ENCODE measurements at places on chromosomes 11 and 22.
A peak's percentile ranks its signal among the peaks of the same experiment; 100 is the strongest.

DNA sequence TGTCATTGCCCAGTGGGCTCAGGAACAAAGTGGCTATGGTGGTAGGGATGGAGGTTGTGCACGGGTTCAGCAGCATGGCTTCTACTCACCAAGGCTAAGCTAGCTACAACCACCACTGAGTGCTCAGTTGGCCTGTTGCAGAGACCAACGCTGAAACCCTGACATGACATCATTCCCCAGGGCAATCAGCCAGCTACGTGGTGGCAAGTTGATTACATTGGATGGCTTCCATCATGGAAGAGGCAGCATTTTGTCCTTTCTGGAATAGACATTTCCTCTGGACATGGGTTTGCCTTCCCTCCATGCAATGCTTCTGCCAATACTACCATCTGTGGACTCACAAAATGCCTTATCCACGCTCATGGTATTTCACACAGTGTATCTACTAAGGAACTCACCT is 634.3 kb downstream of the OPCML start:
- DNase-seq, result peak; percentile 19

DNA sequence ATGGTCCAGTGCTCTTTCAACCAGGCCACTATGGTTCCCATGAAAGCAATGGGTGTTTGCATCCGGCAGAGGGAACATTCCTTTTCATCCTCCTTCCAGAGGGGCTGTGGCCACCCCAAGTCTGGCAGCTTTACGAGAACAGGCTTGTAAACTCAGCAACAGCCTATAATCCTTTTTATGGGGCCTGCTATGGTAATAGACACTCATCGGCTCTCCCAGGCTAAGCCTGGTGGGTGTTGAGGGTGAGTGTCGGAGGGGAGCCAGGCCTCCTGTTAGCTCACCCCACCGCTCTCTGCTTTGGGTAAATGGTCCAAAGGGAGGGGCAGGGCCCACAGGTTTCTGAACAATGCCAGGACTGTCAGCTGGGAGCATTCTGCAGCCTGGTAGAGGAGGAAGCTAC is 111.6 kb upstream of the CD82 start:
- DNase-seq, result no peak

GRCh38 chr11:33892906-33893594 is 1.2 kb upstream of the LMO2 start:
- no peak for DNase-seq

GRCh38 chr11:10605941-10606381 is 37.5 kb upstream of the LYVE1 start:
- DNase-seq, result no peak

DNA sequence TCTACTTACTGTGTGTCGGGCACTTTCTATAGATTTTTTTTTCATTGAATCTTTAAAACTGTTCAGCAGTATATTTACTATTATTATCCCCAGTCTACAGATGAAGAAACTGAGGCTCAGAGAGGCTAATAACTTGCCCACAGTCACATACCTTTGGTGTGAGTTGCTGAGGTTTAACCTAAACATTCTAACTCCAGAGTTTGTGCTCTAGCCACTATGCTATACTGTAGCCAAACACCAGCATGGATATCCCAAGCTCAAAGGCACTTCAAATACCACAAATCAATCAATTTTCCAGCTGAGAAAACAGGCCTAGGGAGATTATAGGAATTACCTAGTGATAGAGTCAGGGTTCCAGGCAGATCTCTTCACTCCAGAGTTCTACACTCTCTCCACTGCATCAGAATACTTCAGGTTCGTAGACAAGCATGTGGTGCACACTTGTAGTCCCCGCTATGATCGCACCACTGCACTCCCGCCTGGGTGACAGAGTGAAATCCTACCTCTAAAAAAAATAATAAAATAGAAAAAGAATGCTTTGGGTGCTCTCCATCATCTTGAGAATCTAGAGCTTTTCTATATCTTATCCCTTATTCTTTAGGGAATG is 20.4 kb upstream of the UPB1 start:
- no peak for DNase-seq

- no peak for DNase-seq
Measured at GRCh38 chr11:95442531-95443050, 211.6 kb upstream of the SESN3 start.

GRCh38 chr11:97995874-97996273 is 1024.9 kb upstream of the CNTN5 start:
- no peak for DNase-seq

GRCh38 chr22:36334821-36335603 is 52.8 kb downstream of the MYH9 start:
- DNase-seq, result no peak

DNA sequence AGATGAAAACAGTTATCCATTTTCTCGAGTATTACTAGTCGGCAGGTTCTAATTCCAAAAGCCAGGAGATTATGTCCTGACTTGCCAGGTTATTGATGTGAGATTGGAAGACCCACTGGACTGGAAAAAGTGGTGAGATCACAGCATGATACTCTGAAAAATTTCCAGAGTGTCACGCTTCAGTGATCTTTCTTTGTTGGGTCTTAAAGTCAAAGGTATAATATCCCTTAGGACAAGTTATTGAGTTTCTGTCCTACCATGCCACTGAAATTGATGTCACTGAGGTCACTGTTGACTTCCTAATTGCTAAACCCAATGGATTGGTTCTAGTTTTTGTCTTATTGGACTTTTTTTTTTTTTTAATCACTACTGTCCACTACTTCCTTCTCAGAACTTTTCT is 104.5 kb upstream of the GRAMD1B start:
- no peak for DNase-seq

DNA sequence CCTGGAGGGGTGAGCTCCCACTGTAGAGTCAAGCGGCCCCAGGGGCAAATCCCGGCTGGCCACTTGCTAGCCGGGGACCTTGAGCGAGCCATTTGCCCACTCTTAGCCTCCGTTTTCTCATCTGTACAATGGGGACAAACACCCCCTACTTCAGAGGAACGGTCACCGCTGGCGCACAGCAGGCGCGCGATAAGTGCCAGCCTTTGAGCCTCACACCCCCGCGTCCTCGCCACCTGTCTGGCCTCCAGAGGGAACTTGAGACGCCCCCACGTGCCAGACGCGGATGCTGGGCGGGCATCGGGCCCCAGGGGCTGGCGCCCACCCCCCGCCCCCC is 72.6 kb upstream of the TCF20 start:
- DNase-seq, result peak; percentile 53

- DNase-seq, result no peak
Measured at GRCh38 chr11:64367931-64368672, 9.1 kb downstream of the RPS6KA4 start.

- no peak for DNase-seq
Measured at GRCh38 chr11:130908770-130909625, 7.3 kb downstream of the SNX19 start.

DNA sequence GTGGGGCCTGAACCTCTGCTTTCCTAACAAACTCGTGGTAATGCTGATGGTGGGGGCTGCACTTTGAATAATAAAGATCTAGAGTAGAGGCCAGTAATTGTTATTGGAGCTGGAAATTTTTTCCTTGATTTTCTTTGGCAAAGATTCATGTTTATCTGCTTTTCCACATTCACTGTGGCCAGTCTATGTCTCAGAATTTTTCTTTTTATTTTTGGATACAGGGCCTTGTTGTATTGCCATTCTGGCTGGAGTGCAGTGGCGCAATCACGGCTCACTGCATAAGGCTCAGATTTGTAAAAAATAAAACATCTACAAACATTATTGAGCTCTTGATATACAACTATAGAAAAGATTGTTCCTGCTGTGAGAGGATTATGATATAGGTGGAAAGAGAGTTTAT is 1.6 kb downstream of the TMEM135 start:
- DNase-seq, result no peak

- no peak for DNase-seq
Measured at GRCh38 chr11:131763193-131763890, 392.9 kb downstream of the NTM start.

GRCh38 chr11:74819400-74819799 is 70.8 kb downstream of the RNF169 start:
- no peak for DNase-seq

DNA sequence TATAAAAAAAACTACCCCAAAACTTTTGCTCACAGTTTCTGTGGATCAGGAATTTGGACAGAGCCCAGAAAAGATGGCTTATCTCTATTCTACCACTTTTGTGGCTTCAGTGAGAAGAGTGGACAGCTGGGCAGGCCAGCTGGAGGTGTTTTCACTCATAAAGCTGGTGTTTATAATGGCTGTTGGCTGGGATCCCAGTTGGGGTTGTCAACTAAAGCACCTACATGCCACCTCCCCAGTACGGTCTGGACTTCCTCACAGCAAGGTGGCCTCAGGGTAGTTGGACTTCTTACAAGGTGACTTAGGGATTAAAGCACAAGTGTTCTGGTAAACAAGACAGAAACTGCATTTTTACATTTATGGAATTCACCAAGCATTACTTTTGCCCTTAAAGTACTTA is 171.0 kb downstream of the NELL1 start:
- DNase-seq, result peak; percentile 80

DNA sequence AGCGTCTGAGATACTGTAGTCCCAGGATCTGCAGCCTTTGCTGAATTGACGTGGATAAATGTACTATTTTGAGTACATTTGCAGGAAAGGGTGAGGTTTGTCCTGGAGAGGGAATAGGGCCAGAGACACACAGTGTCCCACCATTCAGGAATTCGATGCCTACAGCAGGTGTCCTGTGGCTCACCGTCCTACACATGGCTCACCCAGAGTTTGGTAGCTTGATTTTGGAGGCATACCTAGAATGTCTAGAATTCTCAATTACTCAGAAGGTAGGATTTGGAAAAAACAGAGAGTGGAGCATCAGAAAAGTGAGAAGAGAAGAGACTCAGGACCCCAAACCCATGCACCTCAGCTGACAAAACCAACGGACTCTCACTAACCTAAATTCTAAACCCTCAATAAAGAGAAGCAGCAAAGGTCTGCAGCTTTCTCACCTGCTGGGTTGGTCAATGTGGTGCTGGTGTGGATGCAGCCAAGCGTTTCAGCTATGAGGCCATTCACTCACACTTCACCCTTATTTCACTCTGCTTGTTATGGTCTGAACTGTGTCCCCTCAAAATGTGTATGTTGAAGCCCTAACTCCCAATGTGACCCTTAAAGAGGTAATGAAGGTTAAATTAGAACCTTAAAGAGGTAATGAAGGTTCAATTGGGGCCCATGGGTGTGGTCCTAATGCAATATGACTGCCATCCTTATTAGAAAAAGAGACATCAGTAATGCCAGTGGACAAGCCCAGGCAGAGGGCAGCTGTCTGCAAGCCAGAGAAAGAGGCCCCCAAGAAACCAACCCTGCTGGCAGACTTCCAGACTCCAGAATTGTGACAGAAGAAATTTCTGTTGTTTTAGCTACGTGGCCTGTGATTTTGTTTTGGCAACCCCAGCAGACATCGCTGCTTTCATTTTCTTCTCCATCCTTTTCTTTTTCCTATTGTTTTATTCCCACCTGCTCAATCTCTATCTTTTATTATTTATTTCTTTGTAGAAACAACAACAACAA is 187.8 kb downstream of the SNX19 start:
- no peak for DNase-seq

DNA sequence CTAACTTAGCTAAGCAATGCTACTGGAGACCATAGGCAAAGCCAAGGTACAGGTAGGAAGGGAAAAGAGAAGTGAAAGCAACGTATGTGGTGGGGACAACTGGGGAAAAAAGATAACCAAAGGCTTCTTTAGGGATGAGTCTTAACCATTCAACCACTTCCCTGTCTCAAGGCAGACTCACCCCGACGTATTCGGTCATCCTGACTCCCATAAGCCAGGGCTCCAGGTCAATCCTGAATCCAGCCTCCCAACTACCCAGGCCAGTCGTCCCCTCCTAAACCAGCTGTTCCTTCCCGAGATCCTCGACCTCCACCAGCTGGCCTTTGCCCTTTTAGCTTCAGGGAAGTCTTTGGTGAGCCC is 330 bp downstream of the ACP2 start:
- no peak for DNase-seq

DNA sequence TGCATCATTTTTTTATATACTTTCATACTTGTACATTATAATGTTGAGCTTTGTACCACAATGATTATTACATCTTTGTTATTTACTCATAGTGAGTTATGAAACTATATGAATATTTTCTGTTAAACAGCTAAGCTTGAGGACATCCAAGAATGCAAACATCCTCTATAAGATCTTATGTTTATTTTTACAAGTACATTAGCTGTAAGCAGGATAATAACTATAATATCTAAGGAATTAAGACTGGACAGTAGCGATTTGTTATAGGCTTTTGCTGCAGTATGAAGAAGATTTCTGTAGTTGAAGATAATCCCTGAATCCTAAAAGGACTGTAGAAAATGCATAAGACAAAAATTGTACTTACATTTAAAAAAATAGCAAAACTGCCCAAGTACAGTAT is 176.0 kb downstream of the METTL15 start:
- no peak for DNase-seq

DNA sequence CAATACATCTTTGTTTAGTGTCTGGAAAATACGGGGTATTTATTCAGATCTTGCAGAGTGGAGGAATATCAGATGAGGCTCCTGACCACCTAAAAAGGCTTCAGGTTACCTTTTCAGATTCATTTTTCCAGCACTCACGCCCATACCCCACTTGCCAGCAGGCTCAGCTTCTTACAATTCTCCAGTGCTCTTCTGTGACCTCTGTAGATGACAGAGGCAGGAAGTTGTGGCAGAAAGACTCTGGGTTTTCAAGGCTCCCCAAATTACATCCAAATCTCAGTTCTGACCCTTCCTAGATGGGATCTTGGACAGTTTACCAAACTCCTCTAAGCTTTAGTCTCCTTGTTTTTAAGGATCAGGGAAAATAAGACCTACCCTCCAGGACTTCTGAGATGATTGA is 61.1 kb downstream of the SYTL2 start:
- DNase-seq, result no peak

GRCh38 chr22:22375576-22376351 is 131.2 kb downstream of the VPREB1 start:
- no peak for DNase-seq

GRCh38 chr22:43133401-43133800 is 9.8 kb downstream of the MCAT start:
- no peak for DNase-seq

DNA sequence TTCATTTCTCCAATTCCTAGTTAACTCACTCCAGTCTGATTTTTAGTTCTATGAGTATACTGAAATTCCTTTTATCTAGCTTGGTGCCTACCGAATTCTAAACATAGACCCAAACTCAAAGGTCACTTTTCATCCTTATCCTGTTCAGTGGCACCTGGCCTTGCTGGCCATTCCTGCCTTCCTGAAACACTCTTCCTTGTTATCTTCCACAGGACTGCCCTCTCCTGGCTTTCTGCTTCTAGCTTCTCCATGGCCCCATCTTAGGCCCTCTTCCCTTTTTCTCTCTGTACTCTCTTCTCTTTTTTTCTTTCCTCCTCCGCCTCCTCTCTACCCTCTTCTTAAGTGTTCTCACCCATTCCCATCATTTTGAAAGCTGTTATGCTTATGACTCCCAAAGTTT is 87.3 kb downstream of the WNT11 start:
- no peak for DNase-seq

- no peak for DNase-seq
Measured at GRCh38 chr11:7898666-7899283, 32.3 kb downstream of the OR10A6 start.

GRCh38 chr22:48496226-48496845 is 1331.3 kb downstream of the BRD1 start:
- DNase-seq, result no peak

- DNase-seq, result no peak
Measured at GRCh38 chr11:88538098-88538497, 200.6 kb upstream of the CTSC start.

GRCh38 chr22:33821290-33821689 is 99.0 kb downstream of the LARGE1 start:
- DNase-seq, result no peak

Data from NCI-H2081 (cell line).